ENCODE measurements at places on chromosomes 1 and 21. TPM values are rescaled to one million over a fixed set of nuclear protein-coding genes. Genes with fewer than 3 reads are reported as not detected.
A peak's percentile ranks its signal among the peaks of the same experiment; 100 is the strongest.

DNA sequence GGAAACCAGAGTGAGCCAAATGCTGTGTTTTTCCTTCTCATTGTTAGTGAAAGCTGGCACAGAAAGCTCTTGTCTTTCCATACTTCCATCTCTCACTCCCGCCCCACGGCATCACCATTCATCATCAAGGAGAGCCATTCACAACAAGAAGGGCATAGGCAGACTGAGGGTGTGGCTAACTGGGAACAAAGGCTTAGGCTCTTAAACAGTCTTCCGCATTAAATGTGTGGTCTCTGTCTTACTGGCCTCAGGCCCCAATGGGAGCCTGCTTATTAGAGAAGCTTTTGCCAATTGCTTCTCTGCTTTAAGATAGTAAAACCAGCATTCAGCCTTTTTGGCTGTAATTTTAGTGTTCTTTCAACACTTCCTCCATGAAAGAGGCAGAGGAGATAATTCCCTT, 51.4 kb downstream of the TNFSF18 start:
- no peak for DNase-seq

KIF2C gene
- 164 TPM for total RNA-seq

GRCh38 chr1:54577612-54578011, 29.6 kb downstream of the ACOT11 start:
- no peak for DNase-seq

- DNase-seq, result no peak
Measured at GRCh38 chr1:207331354-207332313, 10.2 kb downstream of the CD55 start.

DNA sequence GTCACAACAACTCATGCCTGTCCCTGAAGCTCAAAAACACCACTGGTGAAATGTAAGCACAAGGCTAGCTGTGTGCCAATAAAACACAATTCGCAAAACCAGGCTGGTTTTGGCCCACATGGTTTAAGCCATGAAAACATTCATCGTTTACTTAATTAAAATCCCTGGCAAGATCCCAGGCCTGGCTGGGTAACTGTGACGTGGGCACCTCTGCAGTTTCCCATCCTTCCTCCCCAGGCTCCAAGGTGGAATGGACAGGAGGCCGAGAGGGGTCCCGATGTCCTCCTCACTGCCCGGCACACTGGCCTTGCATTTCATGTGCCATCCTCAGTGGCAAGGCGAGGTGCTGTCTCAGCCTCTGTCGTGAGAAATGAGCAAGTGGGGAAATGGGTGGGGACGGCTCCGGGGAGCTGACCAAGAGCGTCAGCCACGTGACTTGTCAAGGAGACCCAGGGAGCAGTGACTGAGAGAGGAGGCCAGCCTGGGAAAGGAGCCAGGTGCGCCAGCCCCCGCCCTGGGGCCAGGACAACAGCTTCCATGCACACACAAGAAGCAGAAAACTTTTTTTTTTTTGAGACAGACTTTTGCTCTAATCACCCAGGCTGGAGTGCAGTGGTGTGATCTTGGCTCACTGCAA, 153.1 kb upstream of the RAB4A start:
- no peak for DNase-seq

GRCh38 chr1:201554190-201554600, 15.3 kb downstream of the NAV1 start:
- peak; percentile 5 for DNase-seq

GRCh38 chr1:29855561-29856160, 619.3 kb downstream of the PTPRU start:
- no peak for DNase-seq

- no peak for DNase-seq
Measured at GRCh38 chr1:201077736-201078135, 34.5 kb downstream of the CACNA1S start.

DNA sequence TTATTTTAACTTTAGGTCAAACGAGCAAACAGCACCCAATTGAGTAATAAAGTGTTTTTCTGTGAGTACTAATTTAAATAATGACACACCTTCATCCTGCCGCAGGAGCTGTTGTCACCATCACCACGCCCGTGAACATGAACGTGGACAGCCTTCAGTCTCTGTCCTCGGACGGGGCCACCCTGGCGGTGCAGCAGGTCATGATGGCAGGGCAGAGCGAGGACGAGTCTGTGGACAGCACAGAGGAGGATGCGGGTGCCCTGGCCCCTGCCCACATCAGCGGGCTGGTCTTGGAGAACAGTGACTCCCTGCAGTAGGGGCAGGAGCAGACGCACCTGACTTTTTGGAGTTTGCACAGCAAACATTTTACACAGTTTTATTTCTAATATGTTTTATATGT, 45.9 kb downstream of the CBS start:
- DNase-seq, result no peak

GRCh38 chr1:157739229-157739901, 37.6 kb downstream of the FCRL2 start:
- DNase-seq, result peak; percentile 10

VCAM1 gene
- total RNA-seq, result not detected

ADCY10 gene
- 0.67 TPM for total RNA-seq

GRCh38 chr1:24098943-24099638, 12.8 kb downstream of the MYOM3 start:
- no peak for DNase-seq

SPRR5 gene
- total RNA-seq, result not detected

GRCh38 chr1:202966006-202966898, 805 bp downstream of the CYB5R1 start:
- DNase-seq, result no peak

CFAP107 gene
- total RNA-seq, result not detected
